ENCODE measurements at places on chromosomes 5 and 9.
A peak's percentile ranks its signal among the peaks of the same experiment; 100 is the strongest.

DNA sequence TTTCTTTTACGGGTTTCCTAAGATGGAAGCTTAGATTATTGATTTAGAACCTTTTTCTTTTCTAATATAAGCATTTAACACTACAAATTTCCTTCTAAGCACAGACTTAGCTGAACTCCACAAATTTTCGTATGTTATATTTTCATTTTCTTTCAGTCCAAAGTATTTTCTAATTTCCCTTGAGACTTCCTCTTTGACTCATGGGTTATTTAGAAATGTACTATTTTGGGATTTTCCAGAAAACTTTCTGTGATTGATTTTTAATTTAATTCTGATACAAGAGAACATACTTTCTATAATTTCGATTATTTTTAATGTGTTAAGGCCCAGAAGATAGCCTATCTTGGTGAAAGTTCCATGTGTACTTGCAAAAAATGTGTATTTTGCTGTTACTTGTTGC lies 19.7 kb upstream of the TBCA start:
- DNase-seq, result no peak

DNA sequence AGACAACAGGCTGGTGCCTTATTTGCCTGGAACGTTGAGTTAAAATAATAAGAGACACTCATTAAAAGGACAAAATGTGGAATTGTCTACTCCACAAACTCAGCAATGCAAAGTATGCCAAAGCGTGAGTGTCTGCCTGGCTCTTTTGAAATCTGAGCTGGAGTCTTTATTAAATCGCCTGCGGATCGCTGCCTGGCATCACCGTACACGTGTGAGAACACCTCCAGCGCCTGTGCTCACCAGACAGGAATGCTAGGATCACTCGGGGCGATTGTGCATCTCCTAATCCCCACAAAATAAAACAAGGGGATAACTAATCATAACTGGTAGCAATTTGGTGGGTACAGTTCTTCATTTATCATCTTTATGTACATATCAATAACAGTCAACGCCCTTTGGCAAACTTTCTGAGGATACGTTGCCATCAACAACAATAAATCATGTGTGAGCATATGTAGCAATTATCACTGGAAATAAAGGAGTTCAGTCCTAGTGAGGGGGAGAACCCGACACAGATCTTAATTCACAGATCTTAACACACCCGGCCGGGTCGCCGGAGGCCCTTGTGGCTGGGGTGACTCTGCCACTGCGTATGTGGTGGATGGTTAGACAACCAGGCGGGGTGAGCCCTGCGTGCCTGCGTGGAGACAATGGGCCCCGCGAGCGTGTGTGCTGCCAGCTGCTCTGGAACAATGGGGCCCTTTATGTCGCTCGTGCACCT lies 284.9 kb upstream of the IRX1 start:
- peak; percentile 73 for DNase-seq

DNA sequence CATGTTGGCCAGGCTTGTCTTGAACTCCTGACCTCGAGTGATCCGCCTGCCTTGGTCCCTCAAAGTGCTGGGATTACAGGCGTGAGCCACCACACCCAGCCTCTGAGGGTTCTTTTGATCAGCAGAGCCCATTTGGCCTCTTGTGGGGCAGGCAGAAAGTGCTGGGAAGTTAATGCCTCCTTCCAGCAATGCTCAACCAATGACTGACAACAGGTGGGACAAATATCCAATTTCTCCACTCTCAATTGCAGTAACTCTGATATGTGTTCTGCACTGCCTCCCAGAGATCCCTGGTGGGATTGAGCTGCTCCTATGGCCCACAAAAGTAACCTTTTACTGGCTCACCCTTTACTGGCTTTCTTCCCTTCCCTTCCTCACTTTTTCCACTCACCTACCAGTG lies 79.9 kb upstream of the APC start:
- no peak for DNase-seq

GRCh38 chr9:89564346-89564878 lies 40.4 kb upstream of the GADD45G start:
- no peak for DNase-seq

- no peak for DNase-seq
Observed at GRCh38 chr5:11302663-11303062, 541.6 kb upstream of the DAP start.

GRCh38 chr5:43290726-43291125 lies 22.5 kb downstream of the HMGCS1 start:
- no peak for DNase-seq

DNA sequence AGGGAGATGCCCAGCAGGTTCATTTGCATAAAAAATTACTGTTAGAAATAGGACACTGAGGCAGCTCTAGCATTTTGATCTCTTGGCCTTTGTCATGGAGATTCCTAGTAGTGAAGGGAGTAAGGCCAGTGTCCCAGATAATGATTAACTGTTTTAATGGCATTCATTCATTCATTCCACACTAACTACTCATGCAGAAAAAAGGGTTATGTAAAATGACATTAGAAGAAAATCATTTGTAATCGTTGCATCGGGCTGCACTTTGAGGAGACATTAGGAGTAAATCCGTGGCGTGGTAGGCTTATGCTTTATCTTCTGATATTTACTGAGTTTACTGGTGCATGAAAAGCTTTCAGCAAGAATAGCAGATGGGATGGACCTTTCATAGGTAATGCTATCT lies 82.6 kb upstream of the GRHPR start:
- DNase-seq, result peak; percentile 27

DNA sequence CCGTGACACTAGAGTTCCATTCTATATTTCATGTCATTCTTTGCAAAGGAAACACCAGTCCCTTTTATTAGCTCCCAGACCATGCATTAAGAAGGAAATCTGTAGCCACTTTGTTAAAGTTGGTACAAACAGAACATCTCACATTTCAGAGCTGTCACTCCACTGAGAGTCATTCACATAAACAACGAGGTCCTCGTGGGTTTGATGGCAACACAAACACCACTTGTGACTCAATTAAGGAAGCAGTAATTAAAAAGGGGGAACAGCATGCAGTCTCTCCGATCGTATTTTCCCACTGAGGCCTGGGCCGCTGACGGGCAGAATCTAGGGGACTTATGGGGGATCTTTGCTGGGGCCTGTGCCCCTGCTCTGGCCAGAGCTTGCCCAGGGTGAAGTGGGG lies 94.2 kb upstream of the ZNF618 start:
- no peak for DNase-seq

DNA sequence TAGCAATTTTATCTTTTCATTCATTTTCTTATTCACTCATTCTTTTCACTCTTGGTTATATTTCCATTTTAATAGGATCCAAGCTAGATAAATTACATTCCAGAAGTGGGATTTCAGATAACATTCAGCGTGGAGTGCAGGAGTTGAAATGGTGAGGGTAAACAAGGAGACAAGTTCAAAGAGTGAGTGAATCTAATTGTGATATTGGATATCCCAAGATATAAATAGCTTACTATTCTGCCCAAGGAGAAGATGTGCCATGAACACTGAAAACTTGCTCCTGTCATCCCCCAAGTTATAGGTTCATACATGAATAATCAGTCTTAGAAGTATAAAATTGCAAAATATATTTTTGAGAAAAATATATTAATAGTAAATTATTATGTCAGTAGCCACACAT lies 459.3 kb downstream of the CETN3 start:
- DNase-seq, result no peak

DNA sequence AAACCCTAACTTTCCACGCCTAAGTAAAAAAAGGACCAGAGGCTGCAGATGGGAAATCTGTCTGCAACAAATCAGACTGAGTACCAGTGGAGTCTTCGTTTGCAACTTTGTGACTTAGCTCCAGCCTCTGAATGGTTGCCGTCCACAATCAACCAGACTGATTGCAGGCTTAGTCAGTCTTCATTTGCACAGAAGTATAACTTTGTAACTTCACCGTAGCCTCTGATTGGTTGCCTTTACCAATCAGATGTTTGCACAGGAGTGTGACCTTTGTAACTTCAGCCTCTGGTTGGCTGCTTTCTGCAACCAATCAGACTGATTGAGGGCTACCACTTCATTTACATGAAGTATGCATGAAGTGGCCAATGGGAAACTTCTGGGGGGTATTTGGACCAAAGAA lies 53.7 kb downstream of the TGFBR1 start:
- no peak for DNase-seq

GRCh38 chr9:136631038-136632000 lies 31.4 kb upstream of the EGFL7 start:
- DNase-seq, result peak; percentile 88

DNA sequence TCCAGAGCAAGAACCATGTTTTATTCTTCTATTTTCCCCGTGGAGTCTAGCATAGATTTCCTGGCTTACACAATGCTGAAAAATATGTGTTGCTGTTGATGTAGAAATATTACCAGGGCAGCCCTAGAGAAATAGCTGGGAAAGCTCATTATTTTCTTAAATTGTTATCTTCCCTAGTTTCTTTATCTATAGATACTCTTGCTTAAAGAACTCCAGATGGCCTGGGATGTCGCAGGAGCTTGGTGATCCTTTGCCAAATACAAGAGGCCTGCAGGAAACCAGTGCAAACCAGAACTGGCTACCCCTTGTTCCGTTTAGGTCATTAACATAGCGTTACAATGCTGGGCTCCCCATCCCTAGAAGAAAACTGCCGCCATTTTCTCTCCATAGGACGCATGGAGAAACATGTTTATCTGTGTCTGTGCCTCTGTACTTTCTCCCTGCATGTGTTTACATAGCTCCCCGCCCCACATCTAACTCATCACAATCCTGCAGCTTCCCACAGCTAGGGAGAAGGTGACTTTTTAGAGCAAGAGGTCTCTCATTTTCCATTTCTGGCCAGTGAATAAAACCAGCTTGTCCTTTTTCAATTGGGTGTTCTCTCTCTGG lies 6.4 kb downstream of the PRLR start:
- no peak for DNase-seq

DNA sequence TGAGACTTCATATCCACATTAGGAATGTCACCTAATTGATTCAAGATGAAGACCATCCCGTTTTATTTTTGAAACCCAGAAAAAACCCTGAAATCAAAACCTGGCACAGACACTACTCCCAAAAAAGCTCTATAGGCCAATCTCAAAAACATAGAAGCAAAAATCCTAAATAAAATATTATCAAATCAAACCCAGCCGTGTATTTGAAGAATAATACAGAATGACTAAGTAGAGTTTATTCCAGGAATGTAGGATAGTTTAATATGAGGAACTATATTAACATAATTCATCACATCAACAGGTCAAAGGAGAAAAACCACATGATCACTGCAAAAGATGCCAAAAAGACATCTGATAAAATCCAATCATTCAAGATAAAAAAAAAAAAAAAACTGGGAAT lies 167.1 kb downstream of the ACTL7B start:
- no peak for DNase-seq

DNA sequence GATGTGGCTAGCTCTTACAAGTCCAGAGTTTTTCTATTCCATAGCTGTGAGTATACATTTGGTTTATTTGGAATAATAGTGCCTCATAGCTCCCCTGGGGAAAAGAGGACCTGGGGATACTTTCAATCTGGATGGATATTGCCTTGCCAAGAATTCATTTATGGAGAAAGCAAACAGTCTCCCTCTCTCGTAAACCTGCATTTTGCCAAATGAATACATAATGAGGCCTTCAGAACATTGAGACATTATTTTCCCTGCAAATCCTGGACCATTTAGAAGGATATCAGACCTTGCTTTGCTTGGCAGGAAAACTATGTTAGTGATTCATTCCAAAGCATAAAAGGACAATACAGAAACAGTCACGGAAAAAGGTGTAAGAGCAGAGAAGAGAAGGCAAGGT lies 569.6 kb upstream of the BRINP1 start:
- DNase-seq, result no peak

- DNase-seq, result no peak
Observed at GRCh38 chr5:6545770-6546690, 86.8 kb downstream of the NSUN2 start.

DNA sequence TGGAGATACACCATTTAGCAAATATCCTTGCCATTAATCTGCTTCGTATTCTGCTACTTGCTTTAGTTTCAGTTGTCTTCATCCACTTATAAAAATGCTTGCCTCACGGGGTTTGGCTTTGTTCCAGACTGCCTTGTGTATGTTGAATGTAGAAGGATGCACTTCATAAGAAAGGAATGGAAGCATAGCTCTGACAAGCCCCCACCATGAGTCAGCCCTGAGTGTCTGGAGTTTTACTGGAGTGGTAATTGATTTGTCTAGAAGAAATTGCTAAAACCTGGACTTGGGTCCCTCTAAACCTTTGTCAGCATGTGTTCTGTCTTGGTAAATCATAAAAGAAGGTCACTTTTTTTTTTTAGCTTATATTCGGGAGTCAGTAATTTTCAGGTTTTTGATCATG lies 4.6 kb downstream of the TEX48 start:
- DNase-seq, result no peak

- DNase-seq, result no peak
Observed at GRCh38 chr9:4549751-4550295, 59.6 kb downstream of the SLC1A1 start.

DNA sequence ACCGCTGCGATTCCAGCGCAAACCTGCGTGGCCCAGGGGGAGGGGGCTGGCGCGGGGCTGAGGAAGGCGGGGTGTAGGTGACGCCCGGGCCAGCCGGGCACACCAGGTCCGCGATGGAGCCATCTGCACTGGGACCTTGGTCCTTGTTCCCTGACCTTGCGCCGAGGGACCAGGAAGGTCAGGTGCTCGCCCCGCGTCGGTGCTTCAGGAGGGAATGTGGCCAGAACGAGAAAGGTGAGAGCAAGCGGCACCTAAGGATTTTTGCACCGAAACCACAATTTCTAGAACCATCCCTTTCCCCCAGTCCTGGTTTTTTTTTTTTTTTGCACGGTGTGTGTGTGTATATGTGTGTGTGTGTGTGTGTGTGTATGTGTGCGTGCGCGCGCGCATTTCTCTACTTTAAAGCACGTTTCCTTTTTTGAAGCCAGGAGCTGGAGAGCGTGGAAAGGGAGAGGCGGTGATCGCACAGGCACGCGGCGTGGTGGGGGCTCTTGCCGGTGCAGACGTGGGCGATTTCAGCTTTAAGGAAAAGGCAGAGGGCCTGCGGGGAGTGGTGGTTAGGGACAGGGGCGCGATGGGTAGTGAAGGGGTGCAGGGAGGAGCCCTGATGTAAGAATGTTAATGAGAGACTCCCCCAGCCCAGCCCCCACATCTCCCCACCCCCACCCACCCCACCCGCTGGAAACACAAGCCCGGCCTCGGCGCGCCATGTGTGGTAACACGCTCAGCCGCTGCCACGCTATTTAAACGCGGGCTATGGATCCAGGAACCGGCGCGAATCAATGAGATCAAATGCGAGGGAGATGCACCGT lies at the start of gene NPR3:
TSS of gene NPR3 (plus strand) at position 772 of the 812 bp plus-strand sequence. CDS start 456 bp downstream, outside the sequence.
- peak; percentile 67 for DNase-seq

GRCh38 chr9:76894198-76894597 lies 11.7 kb downstream of the PRUNE2 start:
- DNase-seq, result no peak

- DNase-seq, result no peak
Observed at GRCh38 chr5:116145416-116145815, 60.6 kb downstream of the COMMD10 start.
